Dermis lymphatic vessel endothelial cell (primary cell): ENCODE measurements at places on chromosomes 6 and 20. TPM values are rescaled to one million over a fixed set of nuclear protein-coding genes. Genes with fewer than 3 reads are reported as not detected.

Gene TMEM244
- not detected in 2 replicates for total RNA-seq

Gene FOXF2
- under 0.01 TPM in 1 of 2 replicates, not detected in the other for total RNA-seq

Gene SPATA25
- total RNA-seq = 0.65 and 1.1 TPM in 2 replicates

Gene C20orf141
- not detected in 2 replicates for total RNA-seq

Gene SYCP2
- total RNA-seq = 3.1 TPM in 2 replicates

Gene RIMS4
- total RNA-seq = not detected in 2 replicates

Gene DUSP15
- 0.76 and 1.3 TPM in 2 replicates for total RNA-seq

Gene ADAM33
- total RNA-seq = 0.09 and 0.11 TPM in 2 replicates

Gene TBXT
- not detected in 2 replicates for total RNA-seq

Gene ADTRP
- total RNA-seq = 0.09 and 0.11 TPM in 2 replicates

Gene RAB23
- total RNA-seq = 4.1 and 5.2 TPM in 2 replicates

Gene PROKR2
- total RNA-seq = not detected in 2 replicates

Gene MTRF1L
- 13.5 and 18.8 TPM in 2 replicates for total RNA-seq

Gene MRAP2
- 6.4 and 8.9 TPM in 2 replicates for total RNA-seq

Gene TGM2
- 227 and 334 TPM in 2 replicates for total RNA-seq

Gene BMP6
- total RNA-seq = 72.5 and 143 TPM in 2 replicates

Gene MAP3K4
- 17.4 and 26.0 TPM in 2 replicates for total RNA-seq

Gene FOXQ1
- not detected in 2 replicates for total RNA-seq

Gene SH3BGRL2
- 159 and 172 TPM in 2 replicates for total RNA-seq

Gene CD24
- total RNA-seq = 0.09 and 0.22 TPM in 2 replicates

Gene RHAG
- 0.09 and 0.11 TPM in 2 replicates for total RNA-seq

Gene IRF4
- not detected in 2 replicates for total RNA-seq

Gene LAMA2
- 0.09 and 0.11 TPM in 2 replicates for total RNA-seq

Gene SRMS
- total RNA-seq = not detected in 2 replicates
